ENCODE measurements at places on chromosomes 1 and 21.

GRCh38 chr1:50423670-50424000, 392 bp upstream of the DMRTA2 start:
- DNase-seq = no peak

DNA sequence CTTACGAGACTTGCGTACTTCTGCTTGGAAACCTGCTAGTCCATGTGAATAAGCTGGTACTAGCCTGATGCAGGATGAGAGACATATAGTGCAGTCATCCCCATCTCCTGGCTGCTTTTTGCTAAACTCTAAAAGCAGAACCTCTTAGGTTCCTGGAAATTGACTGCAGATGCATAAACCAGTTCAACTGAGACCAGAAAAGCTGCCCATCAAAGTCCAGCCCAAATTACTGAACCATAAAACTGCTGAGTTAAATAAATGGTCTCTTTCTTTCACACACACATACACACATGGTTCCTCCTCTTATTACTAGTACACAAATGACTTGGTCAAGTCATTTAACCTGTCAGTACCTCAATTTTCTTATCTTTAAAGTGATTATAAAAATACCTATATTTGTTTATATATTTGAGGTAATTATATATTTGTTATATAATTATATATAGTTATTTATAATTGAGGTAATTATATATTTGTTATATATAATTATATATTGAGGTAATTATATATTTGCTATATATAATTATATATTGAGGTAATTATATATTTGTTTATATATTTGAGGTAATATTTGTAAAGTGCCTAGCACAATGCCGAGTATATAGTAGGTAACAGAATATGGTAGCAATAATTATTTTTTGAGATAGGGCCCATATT, 25.2 kb upstream of the RABGAP1L start:
- no peak for DNase-seq

GRCh38 chr1:85027242-85027983, 20.9 kb downstream of the MCOLN3 start:
- DNase-seq = no peak

DNA sequence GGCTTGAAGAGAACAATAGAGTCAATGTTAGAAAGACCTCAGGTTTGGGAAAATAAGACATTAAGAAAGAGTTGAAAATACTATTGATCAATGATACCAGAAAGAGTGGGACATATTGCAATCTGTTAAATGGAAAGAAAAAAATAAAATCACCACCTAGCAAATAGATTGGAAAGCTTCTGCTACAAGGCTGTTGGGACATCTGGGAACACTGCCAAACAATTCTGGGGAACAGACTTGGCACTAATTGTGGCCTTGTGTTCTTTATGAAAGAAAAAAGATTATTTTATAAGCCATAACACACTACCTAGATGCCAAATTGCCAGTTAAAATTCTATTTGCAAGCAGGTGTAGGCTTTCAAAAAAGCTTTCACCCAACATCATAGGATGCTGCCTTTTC, 137.8 kb downstream of the TSEN15 start:
- DNase-seq = no peak

DNA sequence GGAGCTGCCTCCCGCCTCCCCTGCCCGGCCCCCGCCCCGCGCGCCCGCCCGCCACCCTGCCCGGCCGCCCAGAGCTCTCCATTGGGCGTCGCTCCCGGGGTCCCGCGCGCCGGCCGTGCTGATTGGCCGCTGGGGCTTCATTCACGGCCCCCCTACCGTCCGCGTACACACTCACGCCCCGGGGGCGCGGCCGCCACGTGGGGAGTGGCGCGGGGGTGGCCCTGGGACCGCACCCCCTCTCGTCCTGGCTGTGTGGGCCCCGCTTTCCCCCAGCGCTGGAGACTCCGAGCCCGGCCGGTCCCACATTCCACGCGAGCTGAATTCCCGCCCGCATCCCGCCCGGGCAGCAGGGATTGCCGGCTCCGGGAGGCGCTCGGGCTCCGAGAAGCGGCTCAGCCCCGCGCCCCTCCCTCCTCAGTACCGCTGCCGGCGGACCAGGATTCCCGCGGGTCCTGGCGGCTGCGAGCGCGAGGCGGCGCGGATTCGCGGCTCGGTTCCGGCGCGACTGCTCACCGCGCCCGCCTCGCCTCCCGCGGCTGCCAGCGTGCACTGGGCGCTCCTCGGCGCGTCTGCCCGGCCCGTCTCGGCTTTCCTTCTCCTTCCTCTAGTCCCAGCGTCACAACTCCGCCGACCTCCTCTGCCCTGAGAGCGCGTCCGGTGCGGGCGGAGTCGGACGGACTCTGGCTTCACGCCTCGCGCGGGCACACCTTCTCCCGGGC, 450 bp upstream of the POU3F1 start:
- peak; percentile 72 for DNase-seq

DNA sequence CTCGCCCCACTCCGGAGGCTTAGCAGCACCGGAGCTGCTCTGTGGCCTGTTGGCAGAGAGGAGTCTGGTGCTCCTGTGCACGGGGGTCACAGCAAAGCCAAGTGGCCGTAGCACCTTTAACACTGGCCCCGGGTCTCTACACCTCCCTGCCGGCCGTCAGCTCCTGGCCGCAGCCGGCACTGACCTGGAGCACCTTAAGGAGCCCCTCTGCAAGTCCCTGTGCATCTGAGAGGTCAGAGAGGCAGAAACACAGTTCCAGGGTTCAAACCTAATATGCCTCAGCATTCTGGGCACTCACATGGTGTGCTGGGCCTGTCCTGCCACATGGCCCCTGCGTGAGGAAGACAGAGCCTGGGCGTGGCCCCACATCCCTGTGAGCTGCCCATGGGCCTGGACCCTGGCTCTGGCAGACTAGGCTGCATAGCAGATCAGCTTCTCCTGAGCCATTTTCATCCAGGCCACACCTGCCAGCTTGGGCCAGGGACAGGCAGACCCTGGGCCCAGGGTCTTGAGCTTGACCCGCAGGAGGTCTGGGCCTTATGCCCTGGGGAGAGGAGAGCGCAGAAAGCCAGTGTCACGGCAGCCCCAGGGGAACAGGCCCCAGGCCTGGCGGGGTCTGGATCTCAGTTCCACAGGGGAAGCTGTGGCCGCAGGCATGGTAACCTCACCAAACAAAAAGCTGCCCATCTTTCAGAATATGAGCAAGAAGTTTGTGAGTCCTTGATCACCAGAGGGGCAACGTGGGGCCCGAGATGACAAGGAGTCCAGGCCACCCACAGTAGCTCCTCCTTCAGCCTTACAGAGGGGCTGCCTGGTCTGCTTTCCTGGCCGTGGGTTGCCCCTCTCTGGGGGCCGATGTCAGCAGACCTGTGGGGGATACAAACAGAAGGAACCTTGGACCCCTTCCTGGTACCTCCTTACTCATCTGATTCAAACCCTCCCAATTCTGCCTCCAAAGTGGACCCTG, 146.0 kb upstream of the COL6A1 start:
- no peak for DNase-seq

DNA sequence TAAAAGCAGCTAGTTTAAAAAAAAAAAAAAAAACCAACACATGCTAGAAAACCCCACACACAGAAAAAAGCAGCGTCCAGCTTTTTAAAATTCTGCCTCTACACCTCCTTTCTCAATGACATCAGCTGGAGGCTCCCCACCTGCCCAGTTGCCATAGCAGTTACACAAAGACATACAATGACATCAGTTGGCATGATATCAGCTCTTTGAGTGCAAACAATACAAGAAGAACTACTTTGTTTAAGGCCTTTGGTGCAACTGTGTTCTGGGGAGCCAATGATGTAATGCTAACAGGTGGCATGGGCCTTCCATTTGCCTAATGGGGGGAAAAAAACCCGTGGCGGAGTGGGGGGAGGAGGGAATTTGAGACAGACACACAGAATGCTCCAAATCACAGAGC, 32.9 kb downstream of the DUSP10 start:
- DNase-seq = no peak
